ENCODE measurements at places on chromosomes 3 and 15. TPM values are rescaled to one million over a fixed set of nuclear protein-coding genes. Genes with fewer than 3 reads are reported as not detected.

Gene P2RY1
- 24.3 TPM for total RNA-seq

Gene DNASE1L3
- total RNA-seq = not detected

Gene TRPM7
- total RNA-seq = 34.0 TPM

Gene ISL2
- total RNA-seq = 17.6 TPM

Gene TXNRD3
- 1.5 TPM for total RNA-seq

Gene BCL2A1
- total RNA-seq = not detected

Gene PIF1
- 21.7 TPM for total RNA-seq

Gene CADM2
- 0.95 TPM for total RNA-seq

Gene TICRR
- 22.9 TPM for total RNA-seq

Gene ZNF609
- total RNA-seq = 38.7 TPM

Gene GPR62
- total RNA-seq = not detected

Gene GRK7
- not detected for total RNA-seq

Gene CHRNA7
- not detected for total RNA-seq

Gene FAM107A
- total RNA-seq = 0.07 TPM

Gene SI
- not detected for total RNA-seq

Gene SKOR1
- total RNA-seq = 0.31 TPM

Gene SHC4
- total RNA-seq = 0.51 TPM

Gene PRRT3
- 1.9 TPM for total RNA-seq

Gene LTF
- total RNA-seq = 0.13 TPM

Gene SH2D7
- not detected for total RNA-seq

Gene STX19
- total RNA-seq = not detected

Gene NCKIPSD
- total RNA-seq = 17.3 TPM

Gene SLC25A20
- total RNA-seq = 17.8 TPM

Gene LINGO1
- 14.3 TPM for total RNA-seq

Gene HES1
- 39.1 TPM for total RNA-seq

Gene GOLGA6B
- not detected for total RNA-seq
